NCI-H187 (cell line): ENCODE measurements at places on chromosomes 5 and 9.

GRCh38 chr5:176647843-176648473, 674 bp downstream of the TSPAN17 start:
- no peak for DNase-seq

GRCh38 chr5:133644000-133644865, 31.9 kb upstream of the FSTL4 start:
- DNase-seq: no peak

- no peak for DNase-seq
Observed at GRCh38 chr9:18746631-18747030, 272.7 kb downstream of the ADAMTSL1 start.

GRCh38 chr9:94443032-94443722, 111.7 kb upstream of the PCAT7 start:
- peak; percentile 55 for DNase-seq

DNA sequence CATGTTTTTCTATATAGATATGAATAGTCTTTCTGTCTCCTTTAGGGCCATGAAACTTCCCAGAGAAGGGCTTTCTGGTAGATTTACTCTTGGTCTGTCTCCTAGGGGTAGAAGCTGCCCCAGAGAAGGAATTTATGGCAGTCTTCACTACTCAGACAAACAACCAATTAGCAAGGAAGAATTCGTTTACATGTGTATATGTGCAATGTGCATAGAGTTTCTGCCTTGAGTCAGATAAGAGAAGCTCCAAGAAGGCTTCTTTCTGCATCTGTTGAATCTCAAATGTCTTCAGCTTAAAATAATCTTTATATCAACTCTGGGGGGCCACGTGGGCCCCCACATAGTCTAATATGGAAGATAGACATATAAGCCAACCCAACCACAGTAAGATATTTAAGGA, 7.6 kb upstream of the CLINT1 start:
- no peak for DNase-seq

GRCh38 chr5:31096238-31096865, 97.1 kb upstream of the CDH6 start:
- no peak for DNase-seq

- DNase-seq: no peak
Observed at GRCh38 chr9:77872863-77873262, 158.7 kb downstream of the GNAQ start.
